DMS 273 treated with DMSO at 0.1 percent for 48 hours (cell line): ENCODE measurements at places on chromosomes 2 and 18.
A peak's percentile ranks its signal among the peaks of the same experiment; 100 is the strongest.

- DNase-seq: no peak
Observed at GRCh38 chr2:119744335-119744939, 15.3 kb upstream of the PTPN4 start.

DNA sequence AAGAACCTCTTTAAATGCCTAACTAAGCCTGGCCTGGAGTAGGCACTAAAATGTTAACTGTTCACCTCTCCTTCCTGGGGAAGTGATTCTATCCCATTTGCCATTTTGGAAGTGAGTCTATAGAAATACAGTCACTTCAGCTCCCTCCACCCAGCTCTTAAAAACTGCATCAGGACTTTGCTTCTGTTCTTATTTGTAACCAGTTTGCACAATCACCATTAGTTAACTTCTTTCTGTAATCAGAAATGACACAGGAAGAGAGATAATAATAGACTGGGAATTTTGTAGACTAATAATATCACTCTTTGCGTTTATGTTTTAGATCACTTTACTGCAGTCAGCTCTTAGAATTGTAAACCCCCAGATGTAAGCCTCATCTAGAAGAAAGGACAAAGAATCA lies 16.0 kb upstream of the MARCO start:
- no peak for DNase-seq

- DNase-seq: no peak
Observed at GRCh38 chr2:62313449-62314227, 117.7 kb downstream of the B3GNT2 start.

DNA sequence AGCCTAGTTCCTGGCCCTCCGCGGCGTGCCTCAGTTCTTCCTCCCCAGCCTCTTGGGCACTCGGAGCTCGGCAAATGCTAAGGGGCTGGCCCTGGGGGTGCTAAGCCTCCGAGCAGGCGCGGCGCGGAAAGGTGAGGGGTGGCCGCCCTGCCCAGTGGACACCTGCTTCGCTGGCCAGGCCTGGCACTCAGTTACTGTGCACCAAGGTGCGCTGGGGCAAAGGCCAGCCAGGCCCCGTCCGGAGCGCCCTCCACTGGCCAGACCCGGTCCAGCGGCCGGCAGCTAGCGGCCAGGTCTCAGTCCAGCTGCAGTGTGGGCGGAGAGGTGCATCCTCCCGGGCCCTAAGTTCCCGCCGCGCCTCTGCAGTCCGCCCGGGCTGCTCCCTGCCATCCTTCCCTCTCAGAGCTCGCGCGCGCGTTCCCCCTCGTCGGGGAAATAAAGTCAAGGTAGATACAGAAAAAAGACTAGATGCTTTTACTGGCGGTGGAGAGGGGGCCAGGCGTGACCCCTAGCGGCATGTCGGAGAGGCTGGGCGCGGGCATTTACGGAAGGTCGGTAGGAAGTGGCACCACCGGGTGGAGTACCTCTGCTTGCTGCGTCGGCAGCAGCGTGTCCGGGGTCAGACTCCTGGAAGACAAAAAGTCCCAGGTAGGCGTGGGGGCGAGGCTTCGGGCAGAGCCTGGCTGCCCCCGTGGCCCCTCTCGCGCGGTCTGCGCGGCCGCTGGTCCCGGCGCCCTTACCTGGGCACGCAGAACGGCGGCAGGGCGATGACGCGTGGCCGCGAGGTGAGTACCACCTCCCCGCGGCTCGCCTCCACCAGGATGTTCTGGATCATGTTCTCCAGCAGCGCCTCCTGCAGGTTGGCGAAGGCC lies 9.4 kb upstream of the CRYBA2 start:
- no peak for DNase-seq

DNA sequence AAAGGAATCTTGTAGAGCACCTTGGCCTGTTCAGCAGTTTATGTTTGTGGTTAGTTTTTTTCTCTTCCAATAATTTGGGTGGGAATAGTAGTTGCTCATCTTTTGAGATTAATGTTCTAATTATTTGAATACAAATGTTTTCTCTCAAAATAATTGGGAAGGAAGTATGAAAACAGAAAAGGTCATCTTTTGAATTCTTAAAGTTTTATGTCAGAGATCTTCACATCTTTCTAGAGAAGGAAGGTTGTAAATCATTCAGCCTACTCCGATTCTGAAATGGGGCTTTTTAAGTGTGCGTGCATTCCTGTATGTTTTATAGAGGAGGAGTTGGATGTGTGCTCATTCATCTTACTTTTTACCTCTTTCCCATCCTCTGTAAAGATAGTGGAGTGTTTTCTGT lies 29.0 kb downstream of the GRHL1 start:
- DNase-seq: no peak

- no peak for DNase-seq
Observed at GRCh38 chr18:1244397-1245122, 339.9 kb downstream of the ADCYAP1 start.

GRCh38 chr2:60739156-60739555 lies 16.9 kb upstream of the PAPOLG start:
- DNase-seq: no peak

GRCh38 chr18:57648414-57648813 lies 26.8 kb upstream of the NARS1 start:
- DNase-seq: no peak

- no peak for DNase-seq
Observed at GRCh38 chr2:238868616-238869292, 20.9 kb downstream of the TWIST2 start.

DNA sequence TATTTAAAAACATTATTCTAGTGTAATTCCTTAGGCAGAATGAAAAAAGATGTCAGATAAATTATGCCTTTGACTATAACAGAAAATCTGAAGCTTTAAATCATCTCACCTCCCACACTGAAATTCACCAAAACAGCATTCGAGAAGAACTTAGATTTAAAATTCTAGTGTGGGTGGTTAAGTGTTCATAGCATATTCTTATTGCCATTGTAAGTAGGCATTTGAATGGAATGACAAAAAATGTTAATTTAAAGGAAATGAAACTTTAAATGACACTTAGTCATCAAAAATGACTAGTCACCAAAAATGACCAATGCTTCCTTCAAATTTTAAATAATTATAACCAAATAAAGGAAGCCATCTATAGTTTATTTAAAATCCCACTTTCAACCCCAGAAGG lies 7.0 kb upstream of the ZNF407 start:
- no peak for DNase-seq

- DNase-seq: no peak
Observed at GRCh38 chr18:78130232-78131195, 849.1 kb upstream of the SALL3 start.

DNA sequence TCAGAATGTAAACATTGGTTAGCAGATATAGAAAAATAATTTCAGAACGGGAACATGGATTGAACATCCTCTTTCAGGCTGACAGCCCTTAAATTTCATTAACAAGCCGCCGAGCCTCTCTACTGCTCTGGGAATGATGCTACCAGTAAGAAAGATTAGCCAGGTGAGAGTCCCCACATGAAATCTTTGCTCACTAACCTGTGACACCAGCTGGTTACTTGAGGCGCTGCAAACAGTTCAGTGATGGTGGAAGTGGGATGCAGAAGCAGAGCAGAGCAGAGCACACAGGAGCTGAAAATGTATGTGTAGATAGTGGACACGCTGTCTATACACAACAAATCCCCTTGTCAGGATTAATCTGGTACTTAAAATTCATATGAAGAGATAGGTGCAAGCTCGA lies 721.1 kb downstream of the DPP10 start:
- no peak for DNase-seq

- no peak for DNase-seq
Observed at GRCh38 chr18:74905247-74905646, 303.7 kb downstream of the PTGR3 start.

- DNase-seq: no peak
Observed at GRCh38 chr2:238433941-238434845, 7.5 kb downstream of the ASB1 start.

GRCh38 chr2:206422493-206422892 lies 20.8 kb upstream of the ADAM23 start:
- no peak for DNase-seq

DNA sequence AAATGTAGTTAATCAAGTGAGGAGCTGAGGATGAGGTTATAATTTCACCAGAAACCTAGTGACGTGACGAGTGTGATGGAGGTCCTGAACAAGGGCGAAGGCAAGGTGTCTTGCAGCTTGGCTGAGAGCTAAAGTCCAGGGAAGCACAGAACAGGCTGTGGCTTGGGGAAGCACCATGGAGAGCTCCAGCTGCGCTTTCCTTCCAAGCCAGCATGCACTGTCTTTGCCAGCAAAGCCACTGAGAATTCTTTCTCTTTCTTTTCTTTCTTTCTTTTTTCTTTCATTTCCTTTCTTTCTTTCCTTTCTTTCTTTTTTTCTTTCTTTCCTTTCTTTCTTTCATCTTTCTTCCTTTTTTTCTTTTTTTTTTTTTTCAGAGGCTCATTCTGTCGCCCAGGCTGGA lies 239.3 kb downstream of the FBXO15 start:
- no peak for DNase-seq

GRCh38 chr18:36419900-36420531 lies 122.5 kb downstream of the FHOD3 start:
- no peak for DNase-seq

- DNase-seq: no peak
Observed at GRCh38 chr2:122233372-122233771, 477.9 kb downstream of the TSN start.

GRCh38 chr18:9613550-9614400 lies 584 bp downstream of the PPP4R1 start:
- DNase-seq: peak; percentile 15

- DNase-seq: no peak
Observed at GRCh38 chr2:32701806-32702205, 74.0 kb downstream of the TTC27 start.

GRCh38 chr2:66430505-66431273 lies 4.2 kb upstream of the MEIS1 start:
- no peak for DNase-seq

- DNase-seq: peak; percentile 13
Observed at GRCh38 chr2:54106631-54107454, 8.6 kb upstream of the ACYP2 start.

DNA sequence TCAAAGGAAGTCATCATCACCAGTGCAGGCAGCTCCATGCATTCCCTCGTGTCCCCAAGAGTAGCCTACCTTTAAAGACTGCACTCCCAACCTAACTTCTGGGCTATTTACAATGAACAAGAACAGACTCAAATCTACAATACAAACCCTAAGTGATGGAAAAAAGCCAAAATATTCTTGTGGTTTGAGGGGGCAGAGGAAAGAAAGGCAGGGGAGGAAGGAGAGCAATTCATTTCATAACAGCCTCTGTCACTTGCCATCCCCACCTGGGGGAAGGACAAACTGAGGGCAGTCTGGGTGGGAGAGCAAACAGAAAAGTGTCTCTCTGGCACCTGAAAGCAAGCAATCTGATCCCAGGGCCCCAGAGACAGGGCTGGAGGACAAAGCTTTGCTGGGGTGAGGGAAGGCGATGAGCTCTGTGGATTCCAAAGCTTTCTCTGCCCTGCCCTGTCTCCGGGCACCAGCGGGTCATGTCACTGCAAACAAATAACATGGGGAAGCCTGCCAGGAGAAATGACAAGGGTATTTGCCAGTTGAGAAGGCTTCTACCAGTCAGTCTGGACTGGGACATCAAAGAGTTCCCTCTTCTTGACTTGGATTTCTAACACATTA lies 528.0 kb upstream of the TNP1 start:
- no peak for DNase-seq

DNA sequence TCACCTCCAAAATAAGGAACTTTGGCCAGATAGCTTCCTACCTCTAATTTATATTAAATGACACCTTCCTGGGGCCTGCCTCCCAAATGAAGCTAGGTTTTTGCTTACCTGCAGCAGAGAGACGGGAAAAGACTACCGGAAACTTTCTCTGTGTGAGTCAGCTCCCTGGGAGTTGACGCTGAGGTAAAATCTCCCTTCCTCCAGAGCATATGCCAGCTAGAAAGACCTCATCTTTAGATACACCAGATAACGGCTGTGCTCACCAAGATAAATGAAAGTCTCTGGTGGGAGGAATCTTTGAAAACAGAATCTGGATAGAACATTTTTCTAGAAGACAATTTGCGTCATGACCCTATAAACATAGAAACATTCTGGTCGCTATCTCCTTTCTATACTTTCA lies 99.7 kb upstream of the RFX8 start:
- no peak for DNase-seq

GRCh38 chr2:24164416-24164973 lies 10.4 kb upstream of the FAM228A start:
- no peak for DNase-seq

- no peak for DNase-seq
Observed at GRCh38 chr18:48841381-48842258, 109.1 kb downstream of the SMAD7 start.
